Ascending aorta (tissue), 2 donors: ENCODE measurements at places on chromosomes 1 and 21. TPM values are rescaled to one million over a fixed set of nuclear protein-coding genes. Genes with fewer than 3 reads are reported as not detected.

Gene NUF2
- not detected for total RNA-seq

DNA sequence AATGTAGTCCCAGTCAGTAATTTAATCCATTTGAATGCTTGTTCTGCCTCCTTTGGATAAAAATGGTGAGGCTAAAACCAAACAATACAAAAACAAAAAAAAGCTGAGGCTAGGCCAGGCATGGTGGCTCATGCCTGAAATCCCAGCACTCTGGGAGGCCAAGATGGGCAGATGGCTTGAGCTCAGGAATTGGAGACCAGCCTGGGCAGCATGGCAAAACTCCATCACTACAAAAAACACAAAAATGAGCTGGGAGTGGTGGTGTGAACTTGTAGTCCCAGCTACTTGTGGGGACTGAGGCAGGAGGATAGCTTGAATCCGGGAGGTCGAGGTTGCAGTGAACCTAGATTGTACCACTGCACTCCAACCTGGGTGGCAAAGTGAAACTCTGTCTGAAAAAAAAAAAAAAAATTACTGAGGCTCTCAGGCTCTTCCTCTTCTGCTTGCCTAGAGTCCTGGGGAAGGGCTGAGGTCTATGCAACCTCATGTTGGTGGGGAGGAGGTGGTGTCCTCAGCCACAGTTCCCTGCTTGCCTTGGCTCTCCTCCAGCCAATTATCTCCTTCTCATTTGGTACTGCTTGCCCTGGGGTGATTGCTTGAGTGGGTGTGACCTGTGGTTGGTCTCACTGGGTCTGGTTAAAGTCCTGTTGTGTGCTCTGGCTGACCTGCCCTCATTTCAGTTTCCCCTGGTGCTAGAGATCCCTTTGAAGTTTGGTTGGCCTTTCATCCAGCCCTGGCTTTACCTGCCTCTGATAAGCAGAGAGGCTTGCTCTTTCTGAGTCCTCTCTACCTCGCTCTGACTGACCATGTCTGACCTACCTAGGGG is 20.9 kb downstream of the S1PR1 start:
- DNase-seq, result no peak
- H3K4me1 ChIP-seq, result peaks cover 12% of the 10 kb centered on the region
- H3K36me3 ChIP-seq, result no peaks in the 10 kb centered on the region
- H3K4me3 ChIP-seq, result no peak overlapping the region
- no peaks in the 10 kb centered on the region for H3K27me3 ChIP-seq

DNA sequence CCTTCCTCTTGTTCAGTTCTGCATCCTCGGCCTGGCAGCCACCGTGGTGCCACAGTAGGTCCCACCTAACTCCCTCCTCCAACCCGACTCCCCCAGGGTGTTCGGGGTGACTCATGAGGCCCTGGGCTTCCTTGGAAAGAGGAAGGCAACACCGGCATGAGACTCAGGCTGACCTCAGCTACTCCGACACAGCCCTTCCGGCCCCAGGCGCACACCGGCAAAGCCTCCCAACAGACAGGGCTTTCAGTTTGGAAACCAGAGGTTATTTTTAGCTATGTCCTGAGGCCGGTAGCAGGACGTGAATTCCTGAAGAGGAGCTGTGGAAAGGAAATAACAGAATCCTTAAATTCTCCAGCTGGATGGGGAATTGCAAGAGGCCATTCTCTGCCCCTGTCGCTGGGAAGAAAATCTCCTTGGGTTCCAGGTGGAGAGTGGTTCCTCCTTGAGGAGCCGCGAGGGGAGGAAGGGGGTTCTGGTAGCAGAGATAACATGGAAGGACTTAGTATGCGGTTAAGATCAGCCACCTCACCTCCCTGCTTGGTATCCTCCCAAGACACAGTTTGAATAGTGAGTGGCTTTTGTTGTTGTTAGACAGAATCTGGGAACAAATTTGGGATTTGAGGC is 24.4 kb downstream of the PLXNA2 start:
- H3K4me3 ChIP-seq, result no peak overlapping the region
- H3K27ac ChIP-seq, result peak overlapping the region; percentile 92
- H3K36me3 ChIP-seq, result peaks cover 25% of the 10 kb centered on the region
- peaks cover 46% of the 10 kb centered on the region for H3K4me1 ChIP-seq
- H3K27me3 ChIP-seq, result no peaks in the 10 kb centered on the region
- peak; percentile 69 for DNase-seq

- no peaks in the 10 kb centered on the region for H3K27me3 ChIP-seq
- H3K36me3 ChIP-seq, result no peaks in the 10 kb centered on the region
- no peaks in the 10 kb centered on the region for H3K4me1 ChIP-seq
- H3K4me3 ChIP-seq, result no peak overlapping the region
- no peak for DNase-seq
- H3K27ac ChIP-seq, result no peak overlapping the region
Observed at GRCh38 chr1:87478231-87478630, 149.6 kb downstream of the LMO4 start.

Gene BTBD19
- 15.1 TPM for total RNA-seq

Gene TMEM51
- not detected for total RNA-seq

Gene GOLT1A
- total RNA-seq, result not detected

DNA sequence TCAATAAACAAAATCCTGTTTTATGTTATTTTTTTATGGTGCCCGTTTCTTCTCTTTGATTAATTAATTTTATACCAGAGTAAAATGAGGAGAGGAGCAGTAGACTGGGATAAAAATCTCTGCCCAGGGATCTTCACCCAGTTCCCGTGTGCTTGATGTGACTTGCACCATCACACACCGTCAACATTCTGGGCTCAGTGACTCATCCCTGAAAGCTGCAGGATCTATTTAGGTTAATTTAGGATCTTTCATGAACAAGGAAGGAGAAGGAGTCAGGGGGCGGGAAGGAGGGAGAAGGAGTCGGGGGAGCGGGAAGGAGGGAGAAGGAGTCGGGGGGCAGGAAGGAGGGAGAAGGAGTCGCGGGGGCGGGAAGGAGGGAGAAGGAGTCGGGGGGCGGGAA is 182.4 kb downstream of the SMYD3 start:
- no peak overlapping the region for H3K27ac ChIP-seq
- DNase-seq, result no peak
- H3K4me1 ChIP-seq, result no peaks in the 10 kb centered on the region

DNA sequence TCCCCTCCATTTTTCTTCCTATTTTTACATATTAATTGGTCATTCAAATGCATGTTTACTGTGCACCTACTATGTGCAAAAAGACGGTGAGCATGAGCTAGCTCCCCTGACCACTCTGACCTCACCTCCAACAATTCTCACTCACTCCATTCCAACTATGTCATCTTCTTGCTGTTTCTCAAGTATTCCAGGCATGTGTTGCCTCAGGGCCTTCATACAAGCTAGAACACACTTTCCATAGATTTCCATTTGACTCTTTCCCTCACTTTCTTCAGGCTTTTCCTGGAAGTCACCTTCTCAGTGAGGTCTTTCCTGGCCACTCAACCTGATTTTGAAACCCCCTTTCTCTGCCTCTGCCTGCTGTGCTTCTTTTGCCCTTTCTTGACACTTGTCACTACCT is 32.6 kb downstream of the CHIA start:
- H3K27ac ChIP-seq, result no peak overlapping the region
- H3K27me3 ChIP-seq, result no peaks in the 10 kb centered on the region
- no peak for DNase-seq
- H3K4me3 ChIP-seq, result no peak overlapping the region
- H3K36me3 ChIP-seq, result no peaks in the 10 kb centered on the region
